ENCODE measurements at places on chromosomes 7 and 10.

- DNase-seq, result no peak
Measured at GRCh38 chr10:108393089-108393488, 1228.6 kb upstream of the SORCS1 start.

DNA sequence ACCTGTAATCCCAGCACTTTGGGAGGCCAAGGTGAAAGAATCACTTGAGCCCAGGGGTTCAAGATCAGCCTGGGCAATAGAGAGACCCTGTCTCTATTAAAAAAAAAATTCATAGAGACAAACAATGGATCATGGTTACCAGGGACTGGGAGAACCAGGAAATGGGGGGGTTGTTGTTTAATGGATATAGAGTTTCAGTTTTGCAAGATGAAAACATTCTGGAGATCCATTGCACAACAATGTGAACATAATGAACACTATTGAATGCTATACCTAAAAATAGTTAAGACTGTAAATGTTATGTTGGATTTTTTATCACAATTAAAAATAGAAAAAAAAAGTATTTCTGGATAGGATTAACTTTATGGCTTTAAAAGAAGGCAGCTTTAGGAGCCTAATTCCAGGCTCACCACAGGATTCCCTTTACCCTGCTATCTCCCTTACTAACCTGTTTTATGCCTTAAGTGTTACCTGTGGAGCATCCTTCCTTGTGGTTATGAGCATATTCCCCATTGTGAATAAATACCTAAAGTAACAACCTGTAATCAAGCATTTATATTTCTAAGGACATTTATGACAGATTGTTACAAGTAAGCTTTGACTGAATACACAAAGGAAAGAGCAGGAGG, 45.1 kb upstream of the SGCE start:
- no peak for DNase-seq

DNA sequence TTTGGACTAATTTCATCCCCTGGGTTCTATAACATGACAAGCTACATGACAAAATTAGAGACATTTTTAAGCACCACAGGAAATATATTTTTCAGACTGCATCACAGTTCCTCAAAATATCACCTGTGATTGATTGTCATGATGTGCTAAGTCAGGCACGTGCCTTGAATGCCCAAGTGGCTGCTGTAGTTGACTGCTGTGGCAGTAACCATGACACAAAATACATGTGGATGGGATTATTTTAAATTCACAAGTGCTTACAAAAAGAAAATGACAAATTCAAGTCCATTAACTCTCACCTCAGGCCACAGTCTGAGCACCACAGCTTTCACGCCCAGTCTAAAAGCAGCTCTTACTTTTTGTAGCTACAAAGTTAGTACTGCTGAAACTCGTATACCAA, 45.5 kb downstream of the TNPO3 start:
- DNase-seq, result no peak

GRCh38 chr10:26331371-26331770, 106.8 kb upstream of the APBB1IP start:
- no peak for DNase-seq

GRCh38 chr10:49526619-49527018, 12.3 kb downstream of the ERCC6 start:
- DNase-seq, result no peak

DNA sequence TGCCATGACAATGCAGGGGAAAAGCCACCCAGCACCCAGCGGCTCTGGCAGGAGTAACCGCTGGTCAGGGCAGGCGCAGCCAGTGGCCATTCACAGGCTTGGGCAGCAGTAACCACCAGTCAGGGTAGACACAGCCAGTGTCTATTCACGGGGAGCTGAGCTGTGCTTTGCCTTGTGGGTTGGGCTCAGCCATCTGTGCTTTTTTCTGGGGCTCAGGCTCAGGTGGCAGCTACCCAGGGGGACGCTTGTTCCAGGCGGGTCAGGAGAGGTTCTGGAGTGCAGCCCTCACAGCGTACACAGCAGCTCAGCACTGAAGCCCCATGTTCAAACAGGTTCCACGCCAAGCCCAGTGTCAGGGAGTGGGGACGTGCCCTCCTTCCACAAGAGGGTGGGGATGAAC, 28.5 kb downstream of the FOXL3 start:
- no peak for DNase-seq

GRCh38 chr7:42479816-42480633, 243.0 kb upstream of the GLI3 start:
- DNase-seq, result no peak

- no peak for DNase-seq
Measured at GRCh38 chr7:48176356-48176893, 5.2 kb downstream of the ABCA13 start.

GRCh38 chr7:112416127-112416526, 34.1 kb upstream of the IFRD1 start:
- DNase-seq, result no peak

DNA sequence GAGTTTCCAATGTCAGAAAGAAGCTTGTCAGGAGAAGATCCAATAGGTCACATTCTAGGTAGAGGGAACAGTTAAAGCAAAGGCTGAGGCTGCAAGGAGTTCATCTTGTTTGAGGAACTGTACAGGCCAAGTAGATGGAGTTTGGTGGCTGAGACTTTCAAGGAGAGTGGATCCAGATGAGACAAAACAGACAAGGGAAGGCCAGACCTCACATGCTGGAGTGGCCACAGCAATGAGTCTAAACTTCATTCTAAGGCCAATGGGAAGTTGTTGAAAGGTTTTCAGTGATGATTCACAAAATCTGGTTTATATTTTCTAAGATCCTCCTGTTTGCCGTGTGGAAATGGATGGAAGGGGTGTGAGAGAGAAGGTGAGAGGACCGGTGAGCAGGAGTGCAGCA, 40.0 kb downstream of the EPDR1 start:
- DNase-seq, result no peak

DNA sequence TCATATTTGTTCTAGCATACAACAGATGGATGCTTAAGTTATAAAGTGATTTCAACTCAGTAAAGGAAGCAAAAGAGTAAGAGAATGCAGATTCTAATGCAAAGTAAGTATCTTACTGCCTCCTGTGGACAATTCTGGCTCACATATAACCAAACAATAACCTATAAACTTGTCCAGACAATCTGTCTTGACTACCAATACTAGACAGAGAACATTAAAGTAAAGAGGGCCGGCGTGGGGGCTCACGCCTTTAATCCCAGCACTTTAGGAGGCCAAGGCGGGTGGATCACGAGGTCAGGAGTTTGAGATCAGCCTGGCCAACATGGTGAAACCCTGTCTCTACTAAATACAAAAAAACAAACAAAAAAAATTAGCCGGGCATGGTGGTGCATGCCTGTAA, 329.3 kb downstream of the CACNA2D1 start:
- DNase-seq, result no peak

- no peak for DNase-seq
Measured at GRCh38 chr10:28236591-28236990, 66.3 kb downstream of the MPP7 start.

- DNase-seq, result no peak
Measured at GRCh38 chr7:99459087-99459486, 6.9 kb downstream of the ATP5MF start.

DNA sequence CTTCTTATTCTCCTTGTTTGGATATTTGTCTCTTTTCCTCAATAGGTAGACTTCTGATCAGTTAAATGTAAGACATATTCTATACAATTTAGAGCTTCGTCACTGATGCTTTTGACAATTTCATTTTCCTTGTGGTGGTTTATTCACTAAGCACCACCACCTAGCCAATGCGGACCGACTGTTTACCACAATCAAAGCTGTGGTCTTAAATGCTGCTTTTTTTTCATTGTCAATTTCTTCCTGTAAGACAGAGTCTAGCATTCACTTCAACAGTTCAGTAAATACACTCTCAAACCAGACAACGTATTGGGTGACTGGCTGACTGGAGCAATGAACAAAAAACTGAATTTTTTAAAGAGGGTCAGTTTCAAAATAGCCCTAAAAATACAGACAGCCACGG, 239.0 kb downstream of the DNAJB6 start:
- no peak for DNase-seq

- DNase-seq, result no peak
Measured at GRCh38 chr10:77163670-77164348, 473.8 kb downstream of the KCNMA1 start.

GRCh38 chr7:143205560-143206293, 16.1 kb upstream of the TAS2R40 start:
- DNase-seq, result no peak

DNA sequence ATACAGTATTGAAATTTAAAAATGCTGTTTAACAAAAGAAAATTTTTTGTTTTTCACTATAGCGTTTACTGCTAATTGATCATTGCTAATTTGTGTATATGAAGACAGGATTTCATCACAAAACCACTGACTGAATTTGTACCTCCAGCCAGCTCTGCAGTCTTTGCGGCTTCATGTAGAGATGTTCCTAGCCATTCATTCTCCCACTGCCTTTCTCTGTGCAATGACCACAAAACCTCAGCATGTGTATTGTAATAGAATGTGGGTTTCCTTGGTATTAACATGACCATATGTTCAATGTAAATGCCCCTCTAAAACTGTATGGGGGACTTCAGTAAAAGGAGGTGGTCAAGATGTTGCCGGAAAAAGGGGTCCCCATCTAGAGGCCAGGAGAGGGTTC, 81.1 kb upstream of the STEAP1B start:
- no peak for DNase-seq

DNA sequence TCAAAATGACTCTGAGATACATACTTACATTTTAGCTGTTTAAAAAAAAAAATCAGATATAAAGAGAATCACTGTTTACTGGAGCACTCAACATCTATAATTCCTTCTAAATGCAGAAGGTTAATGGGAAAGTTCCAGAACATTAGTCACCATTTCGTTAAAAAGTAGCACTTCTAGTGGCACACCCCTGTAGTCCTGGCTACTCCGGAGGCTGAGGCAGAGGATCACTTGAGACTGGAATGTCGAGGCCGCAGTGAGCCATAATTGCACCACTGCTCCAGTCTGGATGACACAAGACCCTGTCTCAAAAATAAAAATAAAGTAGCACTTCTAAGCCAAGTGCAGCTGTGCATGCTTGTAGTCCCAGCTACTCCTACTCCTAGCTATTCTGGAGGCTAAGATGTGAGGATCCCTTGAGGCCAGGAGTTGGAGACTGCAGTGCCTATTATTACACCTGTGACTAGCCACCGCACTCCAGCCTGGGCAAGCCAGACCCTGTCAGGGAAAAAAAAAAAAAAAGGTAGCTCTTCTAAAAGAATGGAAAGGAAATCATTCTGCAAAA, 2.2 kb downstream of the FGFBP3 start:
- DNase-seq, result no peak

- no peak for DNase-seq
Measured at GRCh38 chr7:74267756-74268565, 13.8 kb upstream of the RFC2 start.

- no peak for DNase-seq
Measured at GRCh38 chr10:124182088-124182541, 88.7 kb upstream of the CHST15 start.

- DNase-seq, result no peak
Measured at GRCh38 chr10:126669168-126669567, 1.3 kb downstream of the C10orf90 start.

DNA sequence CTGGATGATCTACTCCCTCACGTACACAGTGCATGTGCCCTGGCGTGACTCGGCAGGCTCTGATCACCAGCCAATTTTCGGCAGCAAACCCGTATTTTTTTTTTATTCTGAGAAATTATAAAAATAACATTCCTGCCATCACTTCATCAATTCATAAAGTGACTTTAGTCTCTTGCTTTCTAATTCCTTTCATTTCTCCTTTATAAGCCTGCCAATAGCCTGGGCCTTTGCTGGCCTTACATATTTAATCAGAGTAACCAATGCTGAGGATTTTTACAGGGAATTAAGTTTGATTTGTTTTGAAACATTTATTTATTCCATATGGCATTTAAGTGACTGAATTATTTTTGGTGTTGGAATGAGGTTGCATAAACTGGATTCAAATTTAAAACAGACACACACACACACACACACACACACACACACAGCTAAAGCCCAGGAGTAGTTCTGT, 140.8 kb downstream of the ETV1 start:
- DNase-seq, result no peak

- DNase-seq, result no peak
Measured at GRCh38 chr10:88521791-88522190, 61.3 kb downstream of the RNLS start.

GRCh38 chr10:33935350-33935749, 600.9 kb upstream of the NRP1 start:
- no peak for DNase-seq

- DNase-seq, result no peak
Measured at GRCh38 chr10:100576282-100576635, 40.5 kb downstream of the HIF1AN start.

GRCh38 chr10:30231071-30231652, 117.9 kb downstream of the MTPAP start:
- DNase-seq, result no peak

DNA sequence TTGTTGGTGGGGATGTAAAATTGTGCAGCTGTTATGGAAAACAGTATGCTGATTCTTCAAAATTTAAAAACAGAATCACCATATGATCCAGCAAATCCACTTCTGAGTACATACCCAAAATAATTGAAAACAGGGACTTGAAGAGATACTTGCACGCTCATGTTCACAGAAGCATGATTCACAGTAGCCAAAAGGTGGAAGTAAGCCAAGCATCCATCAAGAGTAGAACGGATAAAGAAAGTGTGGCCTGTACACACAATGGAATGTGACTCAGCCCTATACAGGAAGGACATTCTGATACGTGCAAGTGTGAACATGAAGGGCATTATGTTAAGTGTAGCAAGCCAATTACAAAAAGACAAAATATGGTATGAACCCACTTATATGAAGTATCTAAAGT, 696.7 kb upstream of the CELF2 start:
- DNase-seq, result no peak

GRCh38 chr10:34260904-34261303, 554.2 kb downstream of the PARD3 start:
- DNase-seq, result no peak

GRCh38 chr10:71998119-71998839, 34.1 kb downstream of the CHST3 start:
- no peak for DNase-seq

GRCh38 chr10:49169776-49170175, 18.4 kb downstream of the TMEM273 start:
- DNase-seq, result no peak

DNA sequence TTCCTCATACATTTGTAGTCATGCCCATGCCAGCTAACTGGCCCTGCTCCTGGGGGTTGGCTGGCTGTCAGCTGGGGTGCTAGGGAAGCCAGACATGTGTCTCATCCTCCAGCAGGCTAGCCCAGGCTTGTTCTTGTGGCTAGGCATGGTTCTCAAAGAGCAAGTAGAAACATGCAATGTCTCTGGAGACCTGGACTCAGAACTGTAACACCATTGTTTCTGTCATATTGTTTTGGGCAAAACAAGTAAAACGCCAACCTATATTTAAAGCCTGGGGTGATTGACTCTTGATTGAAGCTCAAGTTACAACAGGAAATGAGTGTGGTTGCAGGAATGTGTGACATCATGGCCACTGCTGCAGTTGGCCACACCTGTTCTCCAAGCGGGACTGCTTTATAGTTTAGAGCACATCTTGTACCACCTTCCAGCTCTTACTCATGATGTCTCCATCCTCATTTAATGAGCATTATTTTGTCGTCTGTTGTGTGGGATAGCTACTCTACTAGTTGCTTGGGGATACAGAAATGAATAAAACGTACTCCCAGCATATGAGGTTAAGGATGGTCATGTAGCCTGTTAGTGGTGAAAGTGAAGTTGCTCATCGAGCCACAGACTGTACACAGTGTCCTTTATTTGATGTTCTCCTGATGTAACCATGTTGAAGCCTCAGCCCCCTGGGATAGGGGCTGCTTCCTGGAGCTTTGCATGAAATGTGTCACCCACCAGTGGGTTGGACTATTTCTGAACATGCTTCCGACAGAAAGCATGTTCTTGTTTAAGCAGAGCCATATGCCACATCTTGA, 168.4 kb downstream of the SORCS3 start:
- DNase-seq, result no peak

All from activated naive CD8-positive, alpha-beta T cell treated with anti-CD3 and anti-CD28 coated beads, Interleukin-2, amount 50 U/mL, for 16 hours (primary cell).